Choroid plexus epithelial cell (primary cell): ENCODE measurements at places on chromosomes 3 and 15.

DNA sequence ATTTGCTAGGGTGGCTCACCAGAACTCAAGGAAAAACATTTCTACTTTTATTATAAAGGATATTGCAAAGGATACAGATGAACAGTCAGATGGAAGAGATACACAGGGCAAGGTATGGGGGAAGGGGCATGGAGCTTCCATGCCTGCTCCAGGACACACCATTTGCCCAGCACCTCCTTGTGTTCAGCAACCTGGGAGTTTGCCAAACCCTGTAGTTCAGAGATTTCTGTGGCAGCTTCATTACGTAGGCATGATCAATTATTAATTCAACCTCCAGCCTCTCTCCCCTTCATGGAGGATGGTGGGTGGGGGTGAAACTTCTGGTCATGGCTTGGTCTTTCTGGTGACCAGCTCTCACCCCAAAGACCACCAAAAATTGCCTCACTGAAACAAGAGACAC, 353.9 kb upstream of the THBS1 start:
- DNase-seq, result no peak

DNA sequence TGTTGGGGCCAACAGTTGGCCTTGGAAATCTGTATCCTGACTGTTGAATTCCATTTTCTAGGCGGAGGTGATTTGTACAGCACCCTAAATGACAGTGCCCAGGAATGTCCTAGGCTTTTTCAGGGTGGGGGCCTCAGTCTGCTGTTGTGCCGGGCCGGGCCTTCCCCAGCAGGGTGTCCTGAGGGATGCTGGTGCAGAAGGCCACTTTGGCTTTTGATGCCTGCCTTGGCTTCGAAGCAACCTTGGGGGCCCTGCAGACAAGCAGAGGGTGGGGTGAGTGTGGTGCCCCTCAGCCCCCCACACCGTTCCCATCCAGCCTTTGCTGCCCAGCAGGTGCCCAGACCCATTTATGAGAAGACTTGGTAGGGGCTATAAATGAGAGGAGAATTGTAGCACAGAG, 33.0 kb downstream of the SYNM start:
- DNase-seq, result no peak

DNA sequence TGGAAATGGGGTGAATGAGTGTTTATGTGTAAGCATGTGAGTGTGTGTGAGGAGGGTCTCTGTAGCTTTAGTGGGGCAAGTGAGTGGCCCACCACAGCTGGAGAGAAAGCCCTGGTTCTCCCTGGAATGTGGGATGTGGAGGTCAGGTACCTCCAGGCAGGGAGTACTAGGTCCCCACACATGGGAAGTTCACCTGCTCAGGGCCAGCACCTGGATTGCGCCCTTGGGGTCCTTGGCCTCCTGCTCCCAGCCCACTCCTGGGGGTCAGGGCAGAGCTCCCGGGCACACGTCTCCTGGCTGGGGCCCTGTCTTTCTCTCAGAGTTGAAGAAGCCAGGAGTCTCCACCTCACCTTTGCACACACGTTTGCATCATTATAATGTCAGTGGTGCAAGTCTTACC, 40.0 kb upstream of the TMCC1 start:
- no peak for DNase-seq

DNA sequence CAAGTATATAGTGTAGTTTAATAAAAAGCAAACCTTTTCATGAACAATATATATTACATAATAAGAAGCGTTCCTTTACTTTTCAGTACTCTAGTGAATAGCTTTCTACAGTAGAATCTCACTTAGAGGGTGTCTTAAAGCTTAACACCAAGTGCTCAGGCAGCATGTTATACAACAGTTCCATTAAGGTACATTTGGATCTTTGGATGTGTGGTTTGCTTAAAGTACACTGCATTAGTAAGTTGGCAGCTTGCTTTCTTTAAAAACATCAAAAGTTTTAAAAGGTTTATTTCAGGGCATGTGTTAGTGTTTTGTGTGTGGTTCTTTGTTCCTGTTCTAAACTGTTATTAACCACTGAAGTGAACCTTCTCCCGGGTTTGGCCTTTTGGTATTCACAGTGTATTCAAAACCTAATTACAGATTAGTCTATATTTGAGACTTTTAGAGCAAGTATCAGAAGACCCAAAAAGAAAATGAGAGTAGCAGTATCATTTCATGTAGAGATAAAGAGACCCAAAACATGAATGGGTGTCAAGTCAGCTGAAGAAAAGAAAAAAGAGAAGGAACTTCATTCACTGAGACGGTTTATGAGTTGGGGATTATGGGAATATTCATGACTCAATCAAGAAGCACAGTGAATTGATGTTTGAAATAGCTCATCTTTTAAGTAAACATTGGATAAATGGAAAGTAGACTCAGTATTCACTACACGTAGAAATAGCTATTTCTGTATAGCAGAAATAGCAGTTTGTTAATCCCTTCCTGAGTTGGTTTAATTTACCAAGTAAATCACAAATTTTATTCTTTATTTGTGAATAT, 93.9 kb downstream of the OPA1 start:
- DNase-seq, result no peak
